ENCODE measurements at places on chromosomes 7 and 10. TPM values are rescaled to one million over a fixed set of nuclear protein-coding genes. Genes with fewer than 3 reads are reported as not detected.

Gene H2BK1
- not detected for total RNA-seq

Gene SAP25
- total RNA-seq: not detected

Gene DPYSL4
- total RNA-seq: 5.6 TPM

Gene KIAA1549
- total RNA-seq: 3.3 TPM

Gene TMEM176B
- not detected for total RNA-seq

Gene SCART1
- 0.26 TPM for total RNA-seq

DNA sequence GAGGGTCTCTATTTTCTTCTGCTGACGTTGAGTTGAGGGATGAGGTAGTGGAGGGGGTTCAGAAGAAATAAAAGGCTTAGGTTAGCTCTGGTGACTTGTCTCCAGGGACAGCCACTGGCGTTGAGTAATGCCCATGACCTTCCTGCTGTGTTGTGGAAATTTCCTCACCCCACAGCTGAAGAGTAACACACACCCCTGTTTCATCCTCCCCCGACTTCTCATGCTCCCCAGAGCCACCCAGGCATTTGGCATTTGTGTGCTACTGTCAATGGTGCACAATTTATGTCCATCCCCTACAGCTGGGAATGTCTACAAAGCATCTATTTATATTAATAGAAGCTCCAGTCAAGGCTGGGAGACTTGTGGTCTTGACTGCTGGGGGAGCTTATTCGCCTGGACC, 4.7 kb upstream of the TMEM72 start:
- no peak for DNase-seq

DNA sequence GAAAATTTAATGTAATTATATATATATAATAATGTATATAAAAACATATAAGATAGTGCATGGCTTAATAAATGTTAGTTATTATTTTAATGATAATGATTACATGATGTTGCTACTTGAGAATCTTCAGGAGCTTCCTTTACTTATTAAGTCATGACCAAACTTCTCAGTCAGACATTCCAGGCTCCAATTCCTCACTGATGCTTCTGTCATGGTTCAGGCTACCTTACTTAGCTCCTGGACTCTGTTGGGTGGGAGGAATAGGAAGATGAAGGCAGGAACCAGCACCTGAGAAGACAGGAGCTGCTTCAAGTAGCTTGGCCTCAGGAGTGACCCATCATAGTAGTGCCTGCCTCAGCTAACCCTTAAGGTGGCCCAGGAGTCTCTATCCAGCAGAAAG, 55.0 kb upstream of the EEPD1 start:
- no peak for DNase-seq

GRCh38 chr10:107371801-107372200, 207.3 kb upstream of the SORCS1 start:
- DNase-seq: no peak

DNA sequence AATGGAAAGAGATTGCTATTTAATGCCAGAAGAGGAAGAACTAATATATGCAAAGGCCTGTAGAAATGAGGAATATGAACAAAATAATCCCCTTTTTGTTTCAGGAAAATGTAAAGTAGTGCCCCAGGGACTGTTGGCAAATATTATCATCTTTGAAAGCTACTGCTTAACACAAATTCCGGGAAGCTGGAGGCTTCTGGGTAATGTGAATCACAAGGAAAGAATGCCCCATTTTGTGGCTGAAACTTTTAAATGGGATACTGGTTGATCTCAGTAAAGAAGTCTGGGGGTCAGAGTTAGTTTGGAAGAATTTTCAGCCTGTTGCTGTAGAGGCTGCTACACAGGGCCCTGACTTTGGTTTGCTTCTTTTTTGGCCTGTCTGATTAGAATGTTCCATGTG, 141.0 kb downstream of the PTEN start:
- no peak for DNase-seq

Measured in dermis microvascular lymphatic vessel endothelial cell (primary cell).